ENCODE measurements at places on chromosomes 13 and 19.

DNA sequence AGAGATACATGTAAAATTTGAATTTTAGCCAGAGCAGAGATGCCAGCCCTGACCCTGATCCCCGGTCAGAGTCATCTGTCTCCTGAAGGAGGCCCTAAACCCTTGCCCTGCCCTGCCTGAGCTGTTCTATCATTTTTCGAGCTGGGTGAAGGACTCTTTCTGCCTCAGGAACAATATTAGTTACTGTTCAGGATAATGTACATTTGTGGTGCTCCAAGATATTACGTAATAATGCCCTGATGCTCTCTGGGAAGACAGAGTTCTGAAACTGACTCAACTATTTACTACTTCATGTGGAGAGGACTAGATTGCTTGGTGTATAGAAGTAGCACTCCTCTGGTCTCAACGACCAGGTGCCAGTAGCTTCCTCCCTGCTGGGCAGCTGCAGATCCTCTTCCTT is 37.9 kb upstream of the UBL3 start:
- no peak for ATAC-seq

DNA sequence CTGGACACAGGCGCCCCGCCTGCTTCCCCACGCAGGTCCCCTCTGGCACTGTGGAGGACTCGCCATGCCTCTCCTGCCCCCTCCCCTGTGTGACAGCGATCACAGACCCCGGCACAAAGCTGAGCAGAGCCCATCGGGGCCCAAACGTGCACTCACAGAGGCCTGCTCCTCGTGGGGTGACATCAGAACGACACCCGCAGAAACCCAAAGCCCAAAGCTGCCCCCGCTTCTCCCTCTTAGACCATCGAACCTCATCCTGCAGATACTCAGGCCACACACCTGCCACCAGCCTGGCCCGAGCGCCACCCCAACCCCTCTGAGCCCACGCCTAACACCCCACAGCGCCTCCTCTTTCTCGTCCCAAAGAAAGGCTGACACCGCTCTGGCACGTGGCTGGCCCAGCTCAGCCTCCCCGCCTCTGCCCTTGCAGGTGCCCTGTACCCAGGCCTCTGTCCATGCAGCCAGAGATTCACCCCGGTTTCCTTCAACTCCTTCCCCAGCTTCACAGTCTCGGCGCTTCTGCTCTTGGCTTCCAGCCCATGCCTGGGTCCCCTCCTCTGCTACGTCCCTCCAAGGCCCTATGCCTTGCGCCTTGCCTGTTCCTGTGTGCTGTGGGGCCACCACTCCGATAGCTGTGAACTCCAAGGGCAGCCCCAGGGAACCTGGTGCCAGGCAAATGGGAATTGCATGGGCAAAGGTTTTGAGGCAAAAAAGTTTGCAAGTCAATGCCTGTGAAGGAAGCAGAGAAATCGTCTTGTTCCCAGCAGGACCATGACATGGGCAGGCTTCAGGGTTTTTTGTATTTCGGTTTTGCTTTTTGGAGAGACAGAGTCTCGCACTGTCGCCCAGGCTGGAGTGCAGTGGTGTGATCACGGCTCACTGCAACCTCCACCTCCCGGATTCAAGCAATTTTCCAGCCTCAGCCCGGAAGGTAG is 831 bp upstream of the CBARP start:
- no peak for ATAC-seq

DNA sequence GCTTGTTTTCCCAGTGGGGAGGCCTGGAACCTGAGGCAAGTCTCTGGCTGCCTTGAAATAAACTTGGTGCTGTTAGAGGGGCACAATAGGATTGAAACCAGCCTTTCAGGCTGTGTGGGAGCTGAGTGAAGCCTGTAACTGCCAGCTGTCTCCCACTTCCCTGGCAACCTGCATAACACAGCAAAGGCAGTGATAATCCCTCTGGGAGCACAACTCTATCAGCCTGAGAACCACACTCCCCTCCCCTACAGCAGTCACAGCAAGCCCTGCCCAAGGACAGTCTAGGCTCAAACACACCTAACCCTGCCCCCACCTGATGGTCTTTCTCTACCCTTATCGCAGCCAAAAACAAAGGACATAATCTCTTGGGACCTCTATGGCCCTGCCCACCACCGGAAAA is 683.8 kb upstream of the ATXN8OS start:
- ATAC-seq: no peak

DNA sequence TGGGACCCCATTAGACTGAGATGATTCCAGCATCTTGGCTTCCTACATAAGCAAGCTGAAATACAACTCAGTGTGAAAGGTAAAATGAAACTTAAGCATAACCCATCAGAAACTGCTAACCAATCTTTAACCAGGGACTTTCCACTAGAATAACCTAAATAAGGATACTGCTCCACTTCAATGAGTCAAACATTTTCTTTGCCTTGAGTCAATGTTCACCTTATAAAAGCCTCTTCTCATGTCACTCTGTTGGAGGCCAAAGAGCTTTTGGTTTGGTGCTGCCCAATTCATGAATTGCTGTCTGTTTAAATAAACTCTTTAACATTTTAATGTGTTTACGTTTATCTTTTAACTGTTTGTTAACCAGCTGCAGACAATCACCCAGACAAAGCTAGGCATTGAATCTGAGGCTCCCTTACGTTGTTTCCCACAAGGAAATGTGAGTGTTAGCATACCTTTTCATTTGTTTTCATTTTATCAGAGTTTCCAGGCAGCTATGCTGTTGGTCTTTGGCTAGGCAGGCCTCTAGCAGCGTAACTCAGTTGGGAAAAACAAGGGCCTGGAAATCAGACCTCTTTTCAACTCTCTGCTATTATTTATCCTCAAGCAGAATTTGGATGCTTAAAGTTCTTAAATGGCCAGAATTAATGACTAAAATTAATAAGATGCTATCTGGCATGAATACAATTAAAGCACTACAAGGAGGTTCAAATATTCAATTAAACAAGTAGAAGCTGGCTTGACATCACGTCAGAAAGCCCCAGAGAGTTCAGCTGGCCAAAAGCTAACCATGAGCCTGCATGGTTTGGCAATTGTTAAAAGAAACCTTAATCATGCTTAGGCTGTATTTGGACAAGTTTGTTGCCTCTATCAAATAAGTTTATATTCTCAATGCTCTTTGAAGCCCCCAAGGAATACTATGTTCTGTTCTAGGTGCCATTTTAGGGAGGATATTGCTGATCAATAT is 200.2 kb downstream of the DCLK1 start:
- ATAC-seq: peak; percentile 21

DNA sequence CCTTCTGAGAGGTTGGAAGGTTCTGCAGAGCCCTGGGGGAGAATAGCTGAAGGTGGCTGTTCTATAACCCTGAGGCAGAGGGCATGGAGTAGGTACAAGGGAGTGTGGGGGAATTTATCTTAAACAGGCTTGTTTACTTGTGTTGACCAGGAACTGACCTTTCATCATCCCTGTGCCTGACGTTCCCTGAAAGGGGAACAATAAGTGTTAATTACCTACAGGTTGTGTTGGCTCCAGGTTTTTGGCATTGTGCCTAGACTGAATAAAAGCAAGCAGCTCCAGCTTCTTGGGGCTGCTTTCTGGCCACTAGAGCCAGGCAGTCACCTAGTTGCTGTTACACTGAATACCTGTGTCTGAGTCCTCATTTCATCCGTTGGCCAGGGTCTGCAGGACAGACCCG is 60.0 kb downstream of the ZNF627 start:
- ATAC-seq: no peak

GRCh38 chr19:3695986-3696659 is 4.1 kb downstream of the PIP5K1C start:
- no peak for ATAC-seq

GRCh38 chr13:106052200-106052767 is 483.2 kb downstream of the EFNB2 start:
- no peak for ATAC-seq

DNA sequence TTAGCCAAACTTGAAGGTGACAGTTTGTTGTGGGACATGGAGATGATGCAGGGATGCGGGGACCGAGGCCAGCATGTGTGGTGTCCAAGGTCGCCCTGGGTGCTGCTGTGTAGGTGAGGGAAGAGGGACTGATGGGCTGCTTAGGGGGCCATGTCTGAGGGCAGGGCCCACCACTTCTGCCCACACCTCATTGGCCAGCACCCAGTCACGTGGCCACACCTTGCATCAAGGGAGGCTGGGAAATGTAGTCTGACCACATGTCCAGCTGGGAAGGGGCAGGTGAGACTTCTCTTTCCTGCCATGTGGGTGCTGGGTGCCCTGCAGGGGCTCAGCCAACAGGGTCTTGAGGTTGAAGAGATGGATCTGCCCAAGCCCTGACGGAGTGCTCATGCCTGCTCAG is 88.9 kb downstream of the KDM4B start:
- ATAC-seq: no peak

Measured in activated T-helper 17 cell treated with anti-CD3 and anti-CD28 coated beads, Interleukin-2, amount 50 U/mL, for 72 hours (primary cell).